ENCODE measurements at places on chromosomes 2 and 18.

GRCh38 chr2:1049691-1050090, 99.0 kb downstream of the SNTG2 start:
- no peak for DNase-seq

GRCh38 chr2:19763731-19764130, 138.1 kb downstream of the TTC32 start:
- DNase-seq = no peak

DNA sequence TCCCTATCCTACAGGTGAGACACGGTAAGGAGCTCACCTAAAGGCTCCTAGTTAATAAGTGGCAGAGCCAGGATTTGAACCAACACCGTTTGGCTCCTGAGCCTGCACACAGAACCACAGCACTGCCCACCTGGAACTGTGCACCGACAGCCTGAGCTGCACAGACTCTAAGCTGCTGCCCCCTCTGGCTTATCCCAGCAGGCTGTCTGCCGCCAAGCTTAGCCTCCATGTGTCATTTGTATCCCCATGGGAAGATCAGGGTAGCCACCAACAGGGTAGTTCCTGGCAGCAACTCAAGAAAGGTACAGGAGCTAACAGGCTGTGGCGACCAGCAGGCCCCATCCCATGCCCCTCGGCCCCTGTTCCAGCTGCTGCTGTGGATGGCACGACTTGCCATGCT, 135.7 kb downstream of the LRRC30 start:
- no peak for DNase-seq

DNA sequence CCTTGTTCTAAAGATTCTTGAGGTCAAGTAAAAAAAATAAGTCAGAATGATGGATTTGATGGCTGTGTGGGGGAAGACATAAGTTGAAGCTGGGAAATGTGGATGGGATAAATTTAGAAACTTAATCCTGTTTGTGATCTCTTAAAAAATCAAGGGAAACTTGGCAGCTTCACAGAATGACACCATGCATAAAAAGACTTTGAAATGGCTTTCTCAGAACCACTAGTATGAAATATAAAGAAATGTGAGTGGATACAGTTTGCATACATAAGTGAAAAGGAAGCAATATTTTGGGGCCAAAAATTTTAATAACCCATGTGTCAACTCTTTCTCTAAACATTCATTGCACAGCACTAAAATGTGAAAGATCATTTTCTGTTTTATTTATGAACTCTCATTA, 21.7 kb downstream of the CDH19 start:
- DNase-seq = no peak

DNA sequence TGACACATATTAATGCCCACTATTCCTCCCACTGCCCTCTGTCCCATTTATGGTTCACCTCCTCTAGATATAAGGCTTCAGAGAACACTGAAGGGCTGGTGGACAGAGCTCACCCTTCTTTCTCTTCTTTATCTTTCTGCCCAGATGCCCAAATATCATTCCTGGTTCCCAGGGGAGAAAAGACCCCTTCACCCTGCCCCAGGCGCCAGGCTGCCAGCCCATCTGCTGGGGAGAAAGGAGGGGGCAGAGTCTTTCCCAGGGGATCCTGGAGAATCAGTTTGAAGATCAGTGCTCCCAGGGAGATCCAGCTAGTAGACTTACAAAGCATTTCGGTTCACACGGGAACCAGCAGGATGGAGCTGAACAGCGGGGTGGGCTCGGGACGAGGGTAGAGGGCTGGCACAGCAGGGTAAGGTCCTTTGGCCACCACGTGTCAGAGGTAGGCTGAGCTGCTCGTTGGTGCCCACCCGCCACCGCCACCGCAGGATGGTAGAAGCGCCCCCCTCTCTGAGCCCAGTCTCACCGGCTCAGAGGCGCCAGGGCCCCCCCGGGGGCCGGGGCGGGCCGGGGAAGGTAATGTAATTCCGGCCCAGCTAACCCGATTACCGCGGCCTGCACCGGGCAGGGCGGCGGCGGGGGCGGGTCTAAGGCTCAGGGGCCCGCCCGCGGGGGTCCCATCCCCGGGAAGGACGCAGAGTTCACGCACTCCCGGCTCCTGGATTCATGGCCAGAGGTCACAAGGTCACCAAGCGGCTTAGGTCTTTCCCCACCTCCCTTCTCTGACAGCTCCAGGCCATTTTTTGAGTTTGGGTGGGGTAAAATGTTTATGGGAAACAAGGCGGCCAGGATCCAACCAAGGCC, 1.3 kb upstream of the TLX2 start:
- DNase-seq = no peak

DNA sequence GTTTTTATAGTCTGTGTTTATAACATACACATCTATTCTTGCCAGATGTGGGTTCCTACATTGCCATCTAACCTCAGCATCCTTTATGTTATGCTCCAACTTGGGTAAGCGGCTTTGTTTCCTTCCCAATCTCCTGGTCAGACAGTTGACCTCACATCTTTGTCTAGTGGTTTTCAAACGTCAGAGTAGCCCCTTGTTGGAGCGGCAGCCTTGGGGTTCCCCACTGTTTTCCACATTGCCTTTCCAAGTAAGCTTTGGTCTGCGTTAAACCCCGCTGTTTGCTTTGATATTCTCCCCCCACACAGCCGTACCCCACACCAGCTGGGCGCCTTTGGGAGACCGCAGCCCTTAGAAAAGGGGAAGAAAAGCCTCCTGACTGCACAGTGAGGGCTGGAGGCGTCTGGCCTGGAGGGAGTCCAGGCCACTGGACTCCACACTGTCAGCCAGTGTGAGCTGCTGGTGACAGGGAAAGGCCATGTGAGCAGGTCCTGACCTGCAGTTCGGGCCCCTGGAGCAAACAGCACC, 83.3 kb downstream of the MALT1 start:
- DNase-seq = no peak

Data from left lung (tissue), 14 donors.